NCI-H510A treated with DMSO at 0.1 percent for 48 hours (cell line): ENCODE measurements at places on chromosomes 5 and 9.

GRCh38 chr5:29054694-29055093, 2016.3 kb upstream of the CDH9 start:
- DNase-seq: no peak

DNA sequence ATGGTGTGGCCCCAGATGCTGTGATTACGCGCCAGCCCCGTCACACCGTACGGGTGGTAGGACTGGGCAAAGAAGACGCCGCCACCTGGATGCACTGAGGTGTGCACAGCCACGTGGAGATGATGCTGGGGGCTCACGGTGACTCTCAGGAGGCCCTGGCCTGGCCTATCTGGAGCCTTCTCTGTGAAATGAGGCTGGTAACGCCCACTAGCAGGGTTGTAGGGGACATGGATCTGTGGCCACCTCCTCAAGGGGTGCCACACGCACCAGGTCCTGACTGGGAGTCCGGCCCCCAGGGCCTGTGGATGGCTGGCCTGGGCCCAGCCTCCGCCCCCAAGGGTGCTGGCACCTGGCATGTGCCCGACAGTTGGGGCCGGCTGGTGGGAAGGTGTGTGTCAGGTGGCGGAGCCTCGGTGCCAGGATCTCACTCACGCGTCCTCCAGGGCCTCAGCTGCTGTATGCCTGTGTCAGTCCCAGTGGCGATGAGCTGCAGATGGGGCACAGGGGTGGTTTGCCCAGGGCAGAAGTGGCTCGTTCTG, 32.4 kb downstream of the NEK6 start:
- DNase-seq: peak; percentile 14

GRCh38 chr5:180119903-180120236, 48.3 kb upstream of the RNF130 start:
- DNase-seq: no peak

DNA sequence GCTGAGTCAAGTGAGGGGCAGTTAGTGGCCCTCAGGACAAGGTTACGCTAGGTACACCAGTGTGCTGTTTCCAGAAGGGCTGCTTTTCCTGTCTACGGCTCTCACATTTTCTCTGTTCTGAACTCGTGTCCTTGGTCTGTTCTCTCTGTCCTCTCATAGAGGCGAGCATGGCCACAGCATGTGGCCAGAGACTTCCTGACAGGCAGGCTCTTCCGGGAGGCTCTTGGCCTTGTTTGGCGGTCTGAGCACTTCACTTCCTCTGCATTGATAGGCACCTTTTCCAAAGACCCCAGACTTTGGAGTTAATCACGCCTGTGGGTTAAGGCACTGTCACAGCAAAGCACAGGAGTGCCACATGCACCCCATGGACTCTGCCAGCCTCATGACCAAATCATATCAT, 1.2 kb downstream of the CKMT2 start:
- DNase-seq: no peak

- no peak for DNase-seq
Observed at GRCh38 chr5:55737793-55738192, at the start of gene DDX4. DDX4 (plus strand) TSS chr5:55738061; CDS start chr5:55738964, 903 bp downstream.

DNA sequence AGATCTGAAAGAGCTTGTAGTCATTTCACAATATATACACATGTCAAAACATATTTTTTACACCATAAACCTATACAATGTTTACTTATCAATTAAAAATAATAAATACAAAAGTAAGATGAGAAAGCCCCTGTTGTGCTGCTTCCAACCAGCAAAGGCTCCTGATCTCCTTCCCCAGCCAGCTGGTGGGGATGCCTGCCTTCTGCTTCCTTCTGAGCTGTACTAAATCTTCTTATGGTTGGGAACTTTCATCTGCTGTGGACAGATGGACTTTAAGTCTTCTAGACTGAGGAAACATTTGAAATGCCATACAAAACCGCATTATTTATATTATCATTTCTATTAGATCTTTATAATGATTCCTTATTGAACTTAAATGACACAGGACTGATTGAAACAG, 745.3 kb upstream of the CHD1 start:
- DNase-seq: no peak

DNA sequence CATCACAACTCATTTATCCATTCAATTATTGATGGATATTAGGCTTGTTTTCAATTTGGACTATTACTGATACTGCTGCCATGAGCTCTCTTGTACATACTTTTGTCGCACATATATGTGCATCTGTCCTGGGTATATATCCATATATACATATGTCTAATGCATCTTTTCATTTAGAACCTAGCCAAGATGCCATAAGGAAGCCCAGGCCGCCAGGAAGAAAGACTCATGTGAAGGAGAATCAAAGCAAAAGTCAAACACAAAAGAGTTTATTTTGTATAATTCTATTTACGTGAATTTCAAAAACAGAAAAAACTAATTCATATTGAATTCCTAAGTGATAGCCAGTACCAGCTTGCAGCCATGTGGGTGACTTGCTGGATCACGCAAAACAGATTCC, 79.0 kb downstream of the ADAMTS12 start:
- DNase-seq: no peak

- no peak for DNase-seq
Observed at GRCh38 chr5:177024559-177024958, 2.1 kb downstream of the ZNF346 start.

- no peak for DNase-seq
Observed at GRCh38 chr5:158938200-158938599, 161.5 kb downstream of the EBF1 start.

DNA sequence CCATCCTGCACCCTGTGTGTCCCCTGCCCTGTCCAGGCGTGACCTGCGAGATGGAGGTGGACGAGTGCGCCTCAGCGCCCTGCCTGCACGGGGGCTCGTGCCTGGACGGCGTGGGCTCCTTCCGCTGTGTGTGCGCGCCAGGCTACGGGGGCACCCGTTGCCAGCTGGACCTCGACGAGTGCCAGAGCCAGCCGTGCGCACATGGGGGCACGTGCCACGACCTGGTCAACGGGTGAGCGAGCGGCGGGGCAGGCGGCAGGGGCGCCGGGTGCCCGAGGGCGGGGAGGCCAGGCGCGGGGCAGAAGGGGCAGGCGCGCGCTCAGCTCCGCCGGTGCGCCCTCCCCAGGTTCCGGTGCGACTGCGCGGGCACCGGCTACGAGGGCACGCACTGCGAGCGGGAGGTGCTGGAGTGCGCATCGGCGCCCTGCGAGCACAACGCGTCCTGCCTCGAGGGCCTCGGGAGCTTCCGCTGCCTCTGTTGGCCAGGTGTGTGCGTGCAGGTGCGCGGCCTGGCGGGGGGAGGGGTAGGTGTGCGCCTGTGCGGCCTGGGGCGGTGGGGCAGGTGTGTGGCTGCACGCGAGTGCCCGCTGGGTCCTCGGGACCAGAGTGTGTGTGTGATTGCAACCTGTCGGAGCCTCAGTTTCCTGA, 10.0 kb downstream of the CRB2 start:
- no peak for DNase-seq

DNA sequence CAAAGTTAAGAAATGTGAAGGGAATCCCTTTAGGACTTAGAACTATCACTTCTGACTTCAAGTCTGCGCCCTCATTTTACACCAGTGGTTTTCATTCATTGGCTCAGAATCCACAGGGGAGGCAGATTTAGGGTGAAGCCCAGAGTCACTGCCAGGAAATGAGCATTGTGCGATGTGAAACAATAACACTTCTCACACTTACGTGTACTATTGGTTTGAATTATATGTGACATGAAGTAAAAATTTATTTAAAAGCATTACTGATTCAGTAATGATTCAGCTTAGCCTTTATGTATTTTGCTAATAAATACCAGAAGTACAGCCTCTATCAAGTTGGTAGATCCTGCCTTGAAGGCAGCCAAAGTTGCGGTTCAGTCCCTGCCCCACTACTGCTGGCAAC, 98.6 kb downstream of the PAM start:
- DNase-seq: no peak

DNA sequence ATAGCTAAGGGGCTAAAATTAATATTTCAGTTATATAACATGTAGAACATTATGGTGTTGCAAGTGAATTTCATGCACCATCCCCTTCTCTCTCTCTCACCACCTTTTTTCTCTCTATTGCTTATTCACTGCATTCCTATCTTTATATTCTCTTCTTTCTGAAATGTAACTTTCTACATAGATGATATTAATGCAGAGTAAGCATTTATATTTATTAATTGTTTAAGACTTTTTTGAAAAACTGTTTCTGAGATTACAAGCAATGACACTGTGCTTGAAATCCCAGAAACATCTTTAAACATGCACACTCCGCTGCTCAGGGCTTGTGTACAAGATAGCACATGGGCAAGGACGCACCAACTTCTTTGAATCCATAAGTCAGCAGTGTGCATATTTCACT, 567.7 kb upstream of the SGCD start:
- no peak for DNase-seq

GRCh38 chr5:60961685-60962084, 16.7 kb downstream of the NDUFAF2 start:
- no peak for DNase-seq

DNA sequence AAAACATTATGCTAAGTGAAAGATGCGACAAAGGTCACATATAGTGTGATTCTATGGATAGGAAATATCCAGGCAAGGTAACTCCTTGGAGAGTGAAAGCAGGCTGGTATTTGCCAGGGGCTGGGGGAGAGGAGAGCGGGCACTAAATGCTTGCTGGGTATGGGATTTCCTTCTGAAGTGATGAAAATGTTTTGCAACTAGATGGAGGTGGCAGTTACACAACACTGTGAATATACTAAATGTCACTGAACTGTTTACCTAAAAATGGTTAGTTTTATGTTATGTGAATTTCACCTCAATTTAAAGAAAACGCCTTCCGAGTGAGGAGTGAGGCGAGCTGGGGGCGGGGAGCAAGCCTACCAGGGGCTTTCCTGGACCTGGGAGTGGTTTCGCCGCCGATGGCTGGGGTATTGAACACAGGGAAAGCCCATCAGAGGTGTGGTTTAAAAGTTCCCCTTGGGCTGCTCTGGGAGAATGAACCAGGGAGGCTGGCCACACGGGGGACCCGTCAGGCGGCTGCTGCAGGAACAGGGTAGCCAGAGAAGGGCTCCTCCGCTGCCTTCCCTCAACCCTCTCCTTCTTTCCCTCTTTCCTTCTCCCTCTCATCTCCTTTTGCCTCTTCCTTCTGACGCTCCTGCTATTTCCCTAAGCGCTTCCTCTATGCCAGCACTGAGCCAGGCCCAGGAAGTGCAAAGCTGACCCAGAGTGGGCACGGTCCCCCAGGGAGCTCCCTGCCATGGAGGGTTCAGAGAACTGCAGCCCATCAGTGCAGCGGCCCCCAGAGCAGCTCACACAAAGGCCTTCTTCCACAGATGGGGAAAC, 4.9 kb downstream of the AKNA start:
- DNase-seq: no peak

- no peak for DNase-seq
Observed at GRCh38 chr5:95390812-95391492, at the start of gene FAM81B. FAM81B (plus strand) TSS chr5:95391366; CDS start chr5:95391390, 24 bp downstream.

- no peak for DNase-seq
Observed at GRCh38 chr5:3695818-3696217, 100.2 kb downstream of the IRX1 start.

GRCh38 chr5:141483902-141484301, 928 bp upstream of the PCDHGC4 start:
- DNase-seq: no peak

DNA sequence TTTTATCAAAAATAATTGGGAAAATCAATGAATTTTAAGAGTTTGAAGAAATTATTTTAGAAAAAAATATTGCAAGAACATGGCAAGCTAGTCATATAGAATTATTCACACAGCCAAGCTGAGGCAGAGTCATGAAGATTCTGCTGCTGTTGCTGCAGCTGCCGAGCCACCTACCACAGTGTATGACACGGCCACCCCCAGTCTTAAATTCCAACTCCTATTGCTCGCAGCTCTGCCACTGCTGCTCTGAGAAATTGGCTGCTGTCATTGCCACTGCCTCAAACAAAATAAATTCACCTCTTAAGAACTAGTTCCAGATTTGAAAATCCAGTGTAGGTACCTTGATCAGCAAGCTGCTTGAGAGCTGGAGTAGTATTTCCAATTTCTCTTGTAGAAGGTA, 1318.8 kb upstream of the ACO1 start:
- no peak for DNase-seq

DNA sequence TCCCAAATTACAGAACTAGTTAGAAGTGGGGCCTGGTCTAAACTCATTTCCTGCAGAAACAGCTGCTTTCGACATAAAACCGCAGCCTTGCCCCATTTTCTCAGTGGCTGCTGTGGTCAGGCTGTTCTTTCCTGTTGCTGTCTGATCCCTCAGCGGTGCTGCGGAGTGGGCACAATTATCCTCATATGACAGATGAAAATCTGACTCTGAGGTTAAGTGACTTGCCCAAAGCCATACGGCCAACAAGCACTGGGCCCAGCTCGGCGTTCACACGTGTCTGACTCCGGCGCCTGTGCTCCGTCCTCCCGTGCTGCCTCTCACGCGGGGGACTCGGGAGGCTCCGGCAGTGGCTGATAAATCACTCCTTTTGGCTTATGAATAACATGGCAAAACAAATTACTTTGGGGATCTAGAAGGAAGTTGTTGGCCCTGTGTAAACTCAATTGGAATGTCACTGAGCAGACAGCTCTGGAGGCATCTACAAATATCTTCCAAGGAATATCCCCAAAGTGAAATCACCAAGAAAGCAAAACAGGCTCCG, 142.6 kb upstream of the LMX1B start:
- no peak for DNase-seq

DNA sequence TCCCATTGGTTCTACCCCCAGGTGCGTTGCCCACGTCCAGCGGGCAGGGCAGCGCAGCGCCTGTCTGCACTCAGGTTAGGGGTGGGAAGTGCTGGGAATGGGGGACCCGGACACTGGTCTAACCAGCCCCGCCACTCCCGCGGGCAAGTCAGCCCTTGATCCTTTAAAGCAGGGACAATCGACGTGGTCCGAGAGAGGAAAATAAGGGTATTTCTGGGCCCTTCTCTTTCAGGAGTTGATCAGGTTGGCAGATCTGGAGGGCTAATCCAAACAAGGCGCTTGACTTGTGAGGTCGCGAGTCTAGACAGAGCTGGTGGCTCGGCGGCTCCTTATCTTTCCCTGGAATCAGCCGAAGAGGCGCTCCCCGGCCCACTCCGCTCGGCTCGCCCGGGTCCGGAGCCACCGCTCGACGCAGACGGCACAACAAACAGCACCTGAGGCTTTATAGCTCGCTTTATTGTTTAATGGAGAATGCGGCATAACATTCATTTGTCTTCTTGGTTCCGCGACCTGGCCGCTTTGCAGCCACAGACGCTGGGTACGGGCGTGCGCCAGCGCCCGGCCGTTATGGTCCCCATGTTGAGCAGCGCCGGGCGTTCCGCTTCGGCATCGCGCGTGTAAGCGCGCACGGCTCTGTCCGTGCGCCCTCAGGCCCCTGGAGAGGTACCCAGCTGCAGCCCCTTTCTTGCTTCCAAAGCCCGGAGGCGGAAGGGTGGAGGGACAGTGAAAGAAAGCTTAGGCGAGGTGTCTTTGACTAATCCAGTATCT, 15.8 kb downstream of the ISL1 start:
- DNase-seq: no peak
